ENCODE measurements at places on chromosomes 11 and 22. TPM values are rescaled to one million over a fixed set of nuclear protein-coding genes. Genes with fewer than 3 reads are reported as not detected.

The NPAS4 gene
- total RNA-seq = not detected

The DKK3 gene
- 263 TPM for total RNA-seq

The SESN3 gene
- 1.4 TPM for total RNA-seq

The SLC22A12 gene
- total RNA-seq = not detected

The KCNJ1 gene
- total RNA-seq = not detected

The SYT8 gene
- 0.13 TPM for total RNA-seq

- DNase-seq = no peak
Measured at GRCh38 chr11:123302751-123303195, 107.7 kb upstream of the CLMP start.

GRCh38 chr22:49046546-49047361 lies 780.9 kb downstream of the BRD1 start:
- no peak for DNase-seq

DNA sequence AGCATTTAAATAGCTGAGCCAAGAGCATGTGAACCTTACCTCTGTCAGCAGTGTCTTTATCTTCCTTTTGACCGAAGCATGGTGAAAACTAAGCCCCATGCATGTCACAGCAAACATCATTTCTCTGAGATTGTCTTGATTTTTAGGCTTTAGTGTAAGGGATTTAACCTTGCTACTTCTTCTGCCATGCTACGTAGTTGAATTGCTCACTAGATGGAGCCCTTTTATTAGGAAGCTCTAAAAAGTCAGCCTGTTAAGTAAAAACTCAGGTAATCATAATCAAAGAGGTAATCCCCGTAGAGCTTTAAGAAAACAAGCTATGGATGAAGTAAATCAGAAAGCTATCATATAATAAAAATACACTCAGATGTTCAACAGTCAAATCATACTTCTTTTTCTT lies 149.5 kb downstream of the PGR start:
- peak; percentile 8 for DNase-seq

DNA sequence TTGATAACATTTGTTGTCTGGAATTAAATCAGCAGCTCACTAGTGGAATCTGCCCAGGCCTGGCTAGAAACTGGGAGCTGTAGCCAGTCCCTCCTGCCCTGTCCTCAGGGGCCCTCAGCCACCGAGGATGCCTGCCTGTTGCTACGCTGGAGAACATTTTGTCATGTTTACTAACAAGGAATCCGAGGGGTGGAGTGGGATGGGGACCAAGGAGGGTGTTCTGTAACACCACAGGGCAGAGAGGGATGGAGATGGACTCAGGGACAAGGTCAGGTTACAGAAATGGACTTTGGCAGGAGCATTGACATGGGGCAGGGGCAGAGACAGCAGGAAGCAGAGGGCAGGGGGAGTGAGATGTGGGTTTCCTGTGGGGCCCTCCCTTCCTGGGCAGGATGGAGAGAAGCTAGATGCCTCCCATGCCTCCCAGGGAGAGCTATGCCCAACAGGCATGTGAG lies 45.8 kb upstream of the AMPD3 start:
- no peak for DNase-seq

DNA sequence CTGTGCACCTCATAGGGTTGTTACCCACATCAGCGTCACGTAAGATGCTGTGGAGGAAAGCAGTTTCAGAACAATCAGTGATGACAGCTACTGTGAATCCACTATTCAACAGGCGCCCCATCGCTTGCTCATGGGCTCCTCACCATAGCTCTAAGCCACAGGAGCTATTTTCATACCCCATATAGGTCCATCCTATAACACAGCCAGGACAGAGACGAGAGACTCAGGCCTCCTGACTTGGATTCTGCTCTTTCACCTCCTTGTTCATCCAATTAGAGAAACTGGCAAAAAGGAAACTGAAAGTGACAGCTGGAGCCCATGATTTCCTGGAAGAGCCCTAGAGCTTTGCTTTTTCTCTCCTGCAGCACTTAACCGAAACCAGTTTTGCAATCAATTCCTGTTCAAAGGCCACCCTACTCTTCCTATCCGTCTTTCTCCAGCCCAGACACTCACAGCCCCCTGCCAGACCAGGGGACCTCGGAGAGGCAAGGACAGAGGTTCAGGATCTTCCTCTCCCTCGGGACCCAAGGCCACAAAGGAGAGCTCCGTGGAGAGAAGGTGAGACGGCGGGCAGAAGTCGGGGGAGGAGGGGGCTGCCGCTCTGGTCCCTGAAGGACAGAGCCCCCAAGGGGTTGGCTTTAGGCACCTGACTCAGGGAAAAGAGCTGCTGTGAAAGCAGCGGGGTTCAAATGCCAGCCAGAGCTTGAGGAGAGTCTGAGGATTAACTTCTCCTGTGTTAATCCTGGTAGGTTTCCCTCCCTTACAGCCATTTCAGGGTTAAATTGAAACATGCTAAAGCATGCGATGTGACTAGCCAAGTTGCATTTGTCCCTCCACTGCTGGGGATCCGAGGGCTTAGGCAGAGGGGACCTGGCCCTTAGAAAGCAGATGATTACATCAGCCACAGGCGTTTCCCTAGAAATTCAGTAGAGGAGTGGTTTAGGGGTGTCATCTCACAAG lies at the start of gene APOL6:
TSS of gene APOL6 (plus strand) at position 381 of the 960 bp plus-strand sequence. CDS start 7,980 bp downstream, outside the sequence.
- peak; percentile 79 for DNase-seq

DNA sequence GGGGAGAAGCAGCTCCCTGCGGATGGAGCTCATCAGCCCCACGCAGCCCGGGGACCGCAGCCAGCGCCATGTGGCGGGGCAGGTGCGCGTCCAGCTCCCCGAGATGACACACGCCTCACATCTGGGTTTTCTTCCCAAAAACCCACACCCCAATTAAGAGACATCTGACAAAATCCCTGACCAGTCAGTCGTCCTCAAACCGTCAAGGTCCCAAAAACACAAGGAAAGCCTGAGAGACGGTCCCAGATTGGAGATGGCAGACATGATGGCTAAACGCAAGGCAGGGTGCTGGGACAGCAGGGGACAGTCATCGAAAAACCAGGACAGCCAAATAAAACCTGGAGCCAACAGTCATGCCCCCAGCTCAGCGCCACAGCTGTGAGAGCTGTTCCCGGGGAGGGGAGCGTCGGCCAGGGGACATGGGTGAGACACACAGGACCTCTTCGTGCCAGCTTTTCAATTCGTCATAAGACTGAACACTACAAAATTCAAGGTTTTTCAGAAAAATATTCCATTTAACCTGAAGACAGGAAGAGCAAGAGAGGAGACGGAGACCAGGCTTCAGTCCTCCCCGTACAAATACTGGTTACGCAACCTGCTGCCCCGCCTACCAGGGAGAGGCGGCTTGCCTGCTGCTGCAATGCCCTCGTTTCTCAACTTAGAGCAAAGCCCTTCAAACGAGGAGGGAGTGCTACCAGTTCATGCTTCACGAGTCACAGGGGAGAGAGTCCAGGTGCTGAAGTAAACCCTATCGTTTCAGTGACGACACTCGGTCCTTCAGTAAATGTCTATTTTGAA lies 10.5 kb downstream of the TOLLIP start:
- DNase-seq = peak; percentile 61

GRCh38 chr11:57341250-57341808 lies 3.2 kb downstream of the P2RX3 start:
- DNase-seq = no peak

- DNase-seq = no peak
Measured at GRCh38 chr11:71112454-71112853, 139.9 kb downstream of the SHANK2 start.

DNA sequence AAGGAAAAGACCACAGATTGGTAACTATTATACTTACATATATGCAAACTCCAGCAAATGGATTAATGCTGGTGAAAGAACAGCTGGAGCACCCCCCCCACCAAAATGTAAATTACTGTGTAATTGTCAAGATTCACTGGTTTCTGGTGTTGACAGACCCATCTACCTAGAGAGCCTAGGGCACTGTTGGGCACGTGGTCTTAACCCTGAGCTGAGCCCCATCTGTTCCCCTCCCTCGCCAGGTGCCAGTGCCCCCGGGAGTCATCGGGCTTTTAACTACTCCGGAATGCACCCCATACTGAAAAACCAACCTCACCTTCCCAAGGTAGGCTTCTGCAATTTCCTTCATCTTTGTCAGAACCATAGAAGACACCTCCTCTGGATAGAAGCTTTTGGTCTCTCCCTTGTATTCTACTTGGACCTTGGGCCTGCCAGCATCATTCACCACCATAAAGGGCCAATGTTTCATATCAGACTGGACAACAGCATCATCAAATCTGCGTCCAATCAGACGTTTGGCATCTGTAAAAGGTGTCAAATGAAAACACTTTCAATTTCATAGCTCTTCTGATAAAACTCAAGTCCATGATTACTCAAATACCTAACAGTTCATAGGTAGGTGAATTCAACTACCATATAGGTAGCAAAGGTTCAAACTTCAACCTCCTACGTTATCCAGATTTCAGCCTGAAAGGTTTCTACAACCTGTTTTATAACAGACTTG lies 1.5 kb downstream of the HSPA8 start:
- no peak for DNase-seq

DNA sequence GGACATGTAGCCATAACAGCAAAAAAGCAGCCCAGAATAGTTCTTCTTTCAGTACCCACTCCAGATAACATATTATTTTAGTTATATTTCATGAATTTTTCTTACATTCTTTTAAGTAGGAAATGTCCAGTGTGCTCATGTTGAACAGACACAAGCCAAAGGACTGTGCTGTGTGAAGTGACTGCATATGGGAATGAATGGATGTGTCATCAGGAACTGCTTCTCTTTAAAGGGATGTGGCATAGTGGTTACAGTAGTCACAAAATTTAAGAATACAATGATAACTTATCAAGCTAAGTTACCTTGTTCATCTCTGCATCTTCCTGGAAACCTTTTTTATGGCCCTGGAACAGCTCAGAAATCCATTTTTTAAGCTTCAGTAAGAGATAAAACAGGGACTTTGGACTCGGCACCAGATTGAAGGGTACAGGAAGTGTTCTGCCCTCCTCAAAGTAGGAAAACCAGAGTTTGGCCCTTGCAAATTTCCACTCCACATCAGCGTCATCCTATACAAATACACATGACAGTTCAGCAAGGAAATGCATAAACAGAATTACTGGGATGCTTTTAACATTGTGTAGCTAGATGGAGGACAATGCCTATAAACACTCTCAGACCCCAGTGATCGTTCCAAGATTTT lies 112.8 kb downstream of the TRPC6 start:
- DNase-seq = peak; percentile 26

DNA sequence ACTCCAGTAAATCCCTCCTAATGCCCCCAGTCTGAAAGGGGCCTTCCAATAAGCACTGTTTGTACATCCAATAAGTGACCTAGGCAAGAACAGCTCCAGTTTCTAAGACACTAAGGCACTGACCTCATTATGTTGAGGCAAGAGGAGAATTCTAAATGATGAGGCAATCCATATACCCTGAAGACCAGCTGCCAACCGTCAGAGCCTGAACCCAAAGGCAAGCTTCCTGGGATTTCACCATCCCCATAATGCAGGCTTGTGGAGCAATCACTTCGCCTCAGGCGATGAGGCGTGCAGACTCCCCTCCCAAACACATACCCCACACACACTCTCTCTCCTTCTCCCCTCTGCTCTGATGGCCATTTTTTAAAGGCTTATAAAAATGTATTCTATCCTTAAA lies 49.5 kb downstream of the LGR4 start:
- peak; percentile 49 for DNase-seq

GRCh38 chr22:50563413-50564160 lies 868 bp upstream of the SYCE3 start:
- DNase-seq = no peak

DNA sequence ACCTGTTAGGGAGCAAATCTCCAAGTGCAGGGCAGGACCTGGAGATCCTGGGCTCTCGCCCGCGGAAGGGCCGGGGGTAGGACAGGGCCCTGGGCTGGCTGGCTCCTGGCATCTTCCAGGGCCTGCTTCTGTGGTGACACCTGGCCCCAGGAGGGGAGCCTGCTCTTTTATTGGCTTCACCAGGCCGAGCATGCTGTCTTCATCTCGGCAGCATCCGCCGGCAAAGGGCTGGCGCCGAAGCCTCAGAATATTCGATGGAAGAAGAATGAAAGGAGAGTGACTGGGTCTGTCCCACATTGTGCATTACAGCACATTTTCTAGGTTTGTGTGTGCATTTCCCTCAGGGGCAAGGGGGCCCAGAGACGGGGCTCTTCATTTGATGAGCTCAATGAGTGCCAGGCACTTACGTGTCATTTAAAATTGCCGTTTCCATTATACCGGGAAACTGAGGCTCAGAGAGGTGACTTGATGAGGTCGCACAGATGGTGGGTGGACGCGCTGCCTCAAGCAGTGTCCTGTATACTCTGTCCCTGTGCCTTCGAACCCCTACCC lies 70.0 kb downstream of the RBX1 start:
- no peak for DNase-seq

DNA sequence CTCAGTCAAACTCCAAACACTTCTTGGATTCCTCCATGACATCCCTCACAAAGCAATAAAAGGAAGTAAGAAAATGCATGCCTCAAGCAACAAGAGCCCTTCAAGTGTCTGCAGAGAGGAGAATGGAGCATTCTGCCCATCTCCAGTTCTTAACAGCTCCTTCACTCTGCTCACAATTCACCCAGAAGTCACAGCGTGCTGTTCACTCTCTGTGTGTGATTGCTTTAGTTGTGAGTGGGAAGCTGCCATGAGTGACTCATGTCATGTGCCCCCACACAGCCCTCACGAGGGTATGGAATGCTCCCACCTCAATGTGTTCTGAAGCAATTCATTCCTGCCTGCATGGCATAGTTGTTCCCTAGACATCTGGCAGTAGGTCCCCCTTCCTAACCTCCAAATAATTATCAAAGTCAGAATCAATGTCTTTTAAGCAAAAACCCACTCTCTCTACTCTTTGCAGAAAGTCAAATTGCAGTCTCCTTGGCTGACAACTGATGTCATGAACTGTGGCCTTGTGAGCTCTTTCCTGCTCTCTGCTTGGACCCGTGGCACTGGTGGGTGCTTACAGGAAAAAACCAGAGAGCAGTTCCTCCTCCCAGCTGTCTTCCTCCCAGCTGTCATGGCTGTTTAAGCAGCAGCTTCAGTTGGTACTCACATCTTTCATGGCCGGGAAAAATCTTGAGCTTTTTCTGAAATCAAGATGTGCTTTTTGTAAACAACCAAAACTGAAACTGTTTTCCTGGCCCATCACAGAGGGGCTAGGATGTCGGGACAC lies 112.1 kb upstream of the SPON1 start:
- peak; percentile 25 for DNase-seq

DNA sequence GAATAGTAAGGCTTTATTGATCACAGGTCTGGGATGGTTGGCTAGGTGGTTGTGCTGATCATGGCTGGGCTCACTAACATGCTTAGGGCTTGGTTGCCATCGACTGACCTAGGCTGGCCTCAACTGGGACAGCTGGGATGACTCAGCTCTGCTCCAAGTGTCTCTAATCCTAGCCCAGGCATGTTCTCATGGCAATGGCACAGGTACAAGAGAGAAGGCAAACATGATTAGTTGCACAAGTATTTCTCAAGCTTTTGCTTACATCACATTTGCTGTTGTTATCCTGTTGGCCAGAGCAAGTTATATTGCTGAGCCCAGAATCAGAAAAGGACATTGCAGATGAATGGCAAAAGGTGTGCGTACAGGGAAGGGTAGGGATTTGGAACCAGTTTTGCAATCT lies 68.5 kb upstream of the SLC35C1 start:
- DNase-seq = peak; percentile 59

- DNase-seq = no peak
Measured at GRCh38 chr11:75800728-75801361, 14.2 kb upstream of the UVRAG start.

GRCh38 chr22:20039683-20040325 lies 18.9 kb downstream of the TANGO2 start:
- no peak for DNase-seq

Data from LHCN-M2 (cell line).